Inflammatory macrophage treated with lipopolysaccharide for 4 hours (primary cell): ENCODE measurements at places on chromosomes 11 and 22.

DNA sequence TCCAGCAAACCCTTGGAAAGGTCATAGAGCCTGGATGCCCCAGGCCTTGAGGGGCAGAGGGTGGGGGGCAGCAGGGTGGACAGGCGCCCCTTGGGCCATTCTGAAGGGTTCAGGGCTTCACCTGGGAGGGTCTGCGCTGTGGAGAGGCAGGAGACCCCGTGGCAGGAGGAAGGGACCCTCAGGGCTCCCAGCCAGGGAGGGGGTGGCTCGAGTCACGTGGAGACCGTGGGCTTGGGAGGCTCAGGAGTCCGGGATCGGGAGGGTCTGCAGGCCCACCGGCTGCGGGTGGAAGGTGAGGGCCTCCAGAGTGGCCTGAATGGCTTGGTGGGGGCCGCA, 48.5 kb upstream of the A4GALT start:
- no peak for DNase-seq

DNA sequence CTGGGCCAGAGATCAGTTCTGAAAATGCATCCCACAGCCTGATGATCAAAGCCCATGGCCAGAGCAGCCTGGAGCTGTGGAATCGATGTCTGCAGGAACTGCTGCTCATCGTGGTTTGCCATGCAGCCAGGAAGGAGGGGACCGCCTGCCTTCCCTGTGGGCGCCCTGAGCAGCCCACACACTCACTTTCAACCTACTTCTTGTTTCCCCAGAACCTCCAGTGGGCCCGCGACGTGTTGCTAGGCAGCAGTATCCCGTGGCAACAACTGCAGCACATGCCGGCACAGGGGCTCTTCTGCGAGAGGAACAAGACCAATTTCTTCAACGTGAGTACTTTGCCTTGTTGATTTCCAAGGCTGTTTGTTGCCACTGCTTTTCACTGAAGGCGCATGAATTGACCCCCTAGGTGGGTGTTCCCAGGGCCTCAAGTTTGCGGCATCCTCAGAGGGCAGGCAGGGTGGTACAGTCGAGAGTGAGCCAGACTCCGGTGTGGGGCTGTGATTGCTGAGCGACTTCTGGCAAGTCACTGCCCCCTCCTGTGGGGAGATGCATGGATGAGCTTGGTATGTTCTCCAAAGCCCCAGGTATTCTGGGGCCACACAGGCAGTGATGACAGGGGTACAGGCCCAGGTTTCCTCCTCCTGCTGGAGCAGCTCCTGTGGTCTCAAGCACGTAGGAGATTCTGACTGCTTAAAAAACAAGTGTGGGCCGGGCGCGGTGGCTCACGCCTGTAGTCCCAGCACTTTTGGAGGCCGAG, 47.0 kb upstream of the SUSD2 start:
- peak; percentile 44 for DNase-seq

- no peak for DNase-seq
Observed at GRCh38 chr11:47271961-47272661, 2.2 kb downstream of the MADD start.

DNA sequence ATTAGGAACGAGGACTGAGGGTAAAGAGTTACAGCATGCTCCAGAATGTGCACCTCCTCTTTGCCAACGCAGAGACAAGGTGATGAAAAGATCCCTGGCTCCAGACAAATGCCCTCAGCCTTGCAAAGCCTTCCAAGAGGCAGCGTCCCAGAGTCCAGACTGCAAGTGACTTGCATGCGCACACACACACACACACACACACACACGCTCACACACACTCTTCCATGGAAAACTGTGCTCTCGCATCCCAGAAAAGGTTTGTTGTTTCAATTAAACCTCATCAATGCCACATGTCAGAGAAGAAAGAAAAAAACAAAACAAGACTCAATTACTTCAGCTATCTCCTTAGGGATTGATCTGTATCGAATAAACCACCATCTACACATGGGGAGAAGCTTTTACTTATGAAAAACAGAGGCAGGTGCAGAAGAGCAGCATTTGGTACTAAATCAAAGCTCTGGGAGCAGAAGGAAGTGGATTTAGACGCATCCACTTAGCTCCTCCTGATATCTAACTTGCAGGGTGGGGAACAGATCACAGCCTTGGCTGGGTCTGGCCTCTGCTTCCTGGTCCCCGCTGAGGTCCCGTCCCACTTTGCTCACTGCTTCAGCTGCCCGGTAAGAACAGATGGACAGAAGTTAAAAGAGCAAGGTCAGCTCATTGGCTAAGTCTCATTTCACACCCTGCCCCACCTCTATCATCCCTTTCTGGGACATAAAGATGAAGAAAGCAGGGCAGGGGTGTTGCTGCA, 249.8 kb upstream of the BLID start:
- no peak for DNase-seq

- DNase-seq: no peak
Observed at GRCh38 chr11:86495351-86495750, 120.7 kb downstream of the CCDC81 start.

DNA sequence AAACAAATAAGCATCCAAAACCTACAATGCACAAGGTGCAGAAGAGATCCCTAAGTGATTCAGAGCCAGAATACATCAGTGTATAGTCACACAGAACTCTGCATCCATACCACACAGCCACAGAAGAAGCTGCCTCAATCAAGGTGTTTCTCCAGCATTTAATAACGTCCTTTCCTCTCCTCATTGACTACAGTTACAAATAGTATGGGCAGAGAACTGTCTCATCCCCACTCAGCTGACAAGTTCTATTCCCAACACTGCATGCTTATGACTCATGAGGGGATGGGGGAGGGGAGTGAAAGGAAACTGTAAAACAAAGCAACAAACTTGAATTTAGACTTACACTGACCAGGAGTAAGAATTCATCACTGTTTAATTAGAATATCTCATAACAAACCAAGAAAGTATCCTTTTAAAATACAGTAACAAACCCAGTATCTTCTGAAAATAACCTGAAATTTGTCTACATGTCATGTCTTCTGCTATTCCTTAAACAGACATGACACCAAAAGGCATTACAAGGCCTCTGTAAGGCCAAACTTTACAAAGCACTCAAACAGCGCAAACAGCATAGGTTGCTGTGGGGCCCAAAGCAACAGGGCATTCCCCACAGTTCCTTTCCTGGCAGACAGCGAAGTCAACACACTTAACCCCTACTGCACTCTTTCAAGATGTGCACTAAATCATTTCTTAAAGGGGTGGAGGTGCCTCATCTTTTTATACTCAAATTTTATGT, 29.3 kb downstream of the CELF1 start:
- DNase-seq: peak; percentile 85

DNA sequence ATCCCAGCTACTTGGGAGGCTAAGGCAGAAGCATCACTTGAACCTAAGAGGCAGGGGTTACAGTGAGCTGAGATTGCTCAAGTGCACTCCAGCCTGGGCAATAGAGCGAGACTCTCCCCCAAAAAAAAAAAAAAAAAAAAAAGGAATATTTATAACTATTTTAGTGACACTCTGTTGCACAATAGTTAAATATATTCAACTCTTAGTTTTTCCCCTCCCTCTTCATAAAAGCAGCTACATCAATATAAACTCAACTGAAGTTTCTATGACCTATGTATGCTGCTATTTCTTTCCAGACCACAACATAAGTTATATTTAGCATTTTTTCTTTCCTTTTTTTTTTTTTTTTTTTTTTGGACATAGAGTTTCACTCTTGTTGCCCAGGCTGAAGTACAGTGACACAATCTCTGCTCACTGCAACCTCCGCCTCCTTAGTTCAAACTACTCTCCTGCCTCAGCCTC, 19.2 kb downstream of the CELF1 start:
- peak; percentile 55 for DNase-seq

DNA sequence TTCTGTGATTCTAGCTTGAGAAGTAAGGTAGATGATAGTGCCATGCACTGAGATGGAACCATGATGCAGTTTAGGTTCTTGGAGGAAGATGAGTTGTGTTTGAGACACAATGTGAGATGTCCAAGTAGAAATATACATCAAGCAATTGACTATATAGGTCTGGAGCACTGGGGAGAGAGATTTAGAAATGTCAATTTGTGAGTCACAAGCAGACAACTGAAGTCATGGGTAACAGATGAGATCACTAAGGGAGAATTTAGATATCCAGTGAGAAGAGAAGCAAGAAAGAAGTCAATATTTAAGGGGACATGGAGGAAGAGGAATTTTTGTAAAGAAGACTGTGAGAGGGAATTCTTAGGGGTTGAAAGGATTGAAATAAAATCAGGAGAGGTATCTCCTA, 65.1 kb upstream of the RRAS2 start:
- peak; percentile 57 for DNase-seq

GRCh38 chr11:26227883-26228502, 103.9 kb upstream of the ANO3 start:
- DNase-seq: no peak

GRCh38 chr11:123616505-123617198, 37.8 kb downstream of the SCN3B start:
- peak; percentile 8 for DNase-seq

DNA sequence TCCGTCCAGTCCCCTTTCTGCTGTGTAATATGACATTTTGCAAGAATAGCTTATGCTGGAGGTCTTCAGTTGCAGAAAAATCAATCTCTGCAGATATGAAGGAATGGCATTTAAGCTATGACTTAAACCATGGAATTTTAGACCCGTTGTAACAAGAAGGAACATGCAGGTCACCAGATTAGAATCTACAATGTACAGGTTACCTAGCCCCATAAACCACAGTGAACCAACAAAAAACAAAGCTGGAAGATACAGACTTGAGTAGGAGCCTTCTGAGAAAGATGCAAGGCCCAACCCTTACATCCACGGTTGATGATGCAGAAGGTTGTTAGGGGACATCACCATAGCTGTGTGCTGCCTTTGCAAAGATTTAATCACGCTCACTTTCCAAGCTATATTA, 132.5 kb downstream of the WT1 start:
- no peak for DNase-seq

DNA sequence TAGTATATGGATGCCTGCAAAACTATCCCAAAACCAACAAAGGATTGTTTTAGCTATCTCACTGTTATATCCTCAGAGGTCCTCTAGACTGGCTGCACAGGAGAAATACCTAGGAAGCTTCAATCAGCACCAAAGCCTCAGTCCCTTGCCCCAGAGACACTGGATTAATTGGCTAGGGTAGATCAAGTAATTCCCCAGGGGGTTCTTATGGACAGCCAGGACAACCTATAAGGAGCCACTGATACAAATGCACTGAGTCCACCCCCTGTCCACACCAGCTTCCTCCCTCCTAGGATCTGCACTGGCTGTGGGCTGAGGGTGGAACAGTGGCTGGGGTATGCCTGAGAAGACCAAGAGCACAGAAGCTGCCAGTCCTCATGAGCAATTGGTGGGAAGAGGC, 16.3 kb downstream of the ADORA2A start:
- no peak for DNase-seq

DNA sequence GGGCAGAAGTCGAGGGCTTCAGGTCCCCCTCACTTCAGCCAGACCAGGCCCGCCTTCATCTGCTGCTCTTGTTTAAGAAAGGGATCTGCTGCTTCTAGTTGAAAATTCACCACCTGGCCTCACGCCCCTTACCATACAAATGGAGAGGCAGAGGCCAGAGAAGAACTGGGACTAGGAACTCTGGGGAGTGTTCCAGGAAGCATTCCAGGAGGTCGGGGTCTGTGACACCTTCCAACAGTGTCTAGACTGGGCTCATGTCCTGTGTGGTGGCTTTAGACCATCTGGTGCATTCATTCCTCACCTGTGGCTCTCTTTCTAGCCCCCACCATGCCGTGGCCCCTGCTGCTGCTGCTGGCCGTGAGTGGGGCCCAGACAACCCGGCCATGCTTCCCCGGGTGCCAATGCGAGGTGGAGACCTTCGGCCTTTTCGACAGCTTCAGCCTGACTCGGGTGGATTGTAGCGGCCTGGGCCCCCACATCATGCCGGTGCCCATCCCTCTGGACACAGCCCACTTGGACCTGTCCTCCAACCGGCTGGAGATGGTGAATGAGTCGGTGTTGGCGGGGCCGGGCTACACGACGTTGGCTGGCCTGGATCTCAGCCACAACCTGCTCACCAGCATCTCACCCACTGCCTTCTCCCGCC, 12.3 kb downstream of the TSKU start:
- DNase-seq: no peak

GRCh38 chr11:130677486-130678153, 229.2 kb downstream of the ADAMTS15 start:
- DNase-seq: no peak

- DNase-seq: no peak
Observed at GRCh38 chr11:95359756-95360155, 128.8 kb upstream of the SESN3 start.

- peak; percentile 67 for DNase-seq
Observed at GRCh38 chr11:78350091-78350645, 67.5 kb downstream of the GAB2 start.

DNA sequence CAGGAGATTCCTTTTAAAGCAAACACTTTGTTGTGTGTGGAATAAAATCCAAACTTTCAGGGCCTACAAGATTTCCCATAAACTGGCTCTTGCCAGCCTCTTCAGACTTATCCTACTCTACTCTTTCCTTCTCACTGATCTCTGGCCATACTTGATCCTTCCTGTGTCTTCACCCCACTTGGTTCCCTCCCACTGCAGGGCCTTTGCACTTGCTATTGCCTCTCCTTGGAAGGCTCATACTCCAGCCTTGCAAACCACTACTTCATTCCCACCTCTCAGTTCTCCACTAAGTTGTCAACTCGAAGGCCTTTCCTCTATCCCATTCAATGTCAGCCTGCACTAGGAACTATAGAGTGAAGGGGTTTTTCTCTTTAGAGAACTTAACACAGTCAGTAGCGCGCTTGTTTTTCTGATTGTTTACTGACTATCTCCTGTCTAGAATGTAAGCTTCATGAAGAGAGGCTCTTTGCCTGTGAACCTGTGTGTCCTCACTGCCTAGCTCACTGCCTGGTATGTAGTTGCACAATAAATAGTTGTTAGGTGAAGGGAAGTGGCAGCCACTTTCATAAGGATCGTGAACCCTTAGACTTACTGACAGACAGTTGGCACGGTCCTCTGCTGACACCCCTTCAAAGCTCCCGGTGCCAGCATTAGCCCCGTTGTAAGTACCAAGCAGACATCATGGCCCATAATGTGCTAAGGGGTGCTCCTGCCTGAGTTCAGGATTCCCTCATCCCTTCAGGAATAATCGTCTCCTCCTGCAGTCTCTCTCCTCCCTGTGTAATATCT, 833 bp upstream of the ME3 start:
- no peak for DNase-seq

DNA sequence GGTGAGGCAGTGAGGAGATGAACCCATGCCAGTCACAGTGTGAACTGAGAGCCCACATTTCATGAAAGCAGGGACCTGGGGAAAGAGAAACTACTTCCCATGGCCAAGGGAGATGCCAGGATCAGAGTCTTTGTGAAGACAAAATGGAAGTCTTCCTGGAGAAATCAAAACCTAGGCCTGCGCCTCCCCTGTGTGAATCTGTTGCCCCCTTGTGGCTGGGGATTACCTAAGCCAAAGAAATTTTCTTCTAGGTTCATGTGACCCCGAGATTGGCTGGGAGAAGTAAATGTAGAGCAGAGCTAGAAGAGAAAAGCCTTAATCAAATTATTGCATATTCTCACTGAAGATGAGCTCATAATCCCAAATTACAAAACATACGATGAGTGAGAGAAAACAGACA, 1075.3 kb downstream of the TBC1D22A start:
- peak; percentile 0 for DNase-seq

- DNase-seq: no peak
Observed at GRCh38 chr22:24027991-24028390, 16.9 kb downstream of the CABIN1 start.

GRCh38 chr11:123261345-123262106, 66.5 kb upstream of the CLMP start:
- peak; percentile 74 for DNase-seq

GRCh38 chr22:31906569-31906968, 37.8 kb upstream of the YWHAH start:
- DNase-seq: no peak

GRCh38 chr11:64591257-64592233, 525 bp downstream of the SLC22A12 start:
- DNase-seq: no peak

GRCh38 chr11:7538031-7538430, 24.2 kb downstream of the PPFIBP2 start:
- no peak for DNase-seq
